ENCODE measurements at places on chromosomes 2 and 18. TPM values are rescaled to one million over a fixed set of nuclear protein-coding genes. Genes with fewer than 3 reads are reported as not detected.

Gene IL1RN
- not detected for total RNA-seq

Gene PTH2R
- not detected for total RNA-seq

GRCh38 chr2:10390369-10390801 is 57.7 kb downstream of the ODC1 start:
- no peaks in the 10 kb centered on the region for H3K36me3 ChIP-seq
- peaks cover 3% of the 10 kb centered on the region for H3K4me1 ChIP-seq
- DNase-seq: no peak
- no peak overlapping the region for H3K27ac ChIP-seq
- H3K27me3 ChIP-seq: no peaks in the 10 kb centered on the region
- H3K4me3 ChIP-seq: no peak overlapping the region

GRCh38 chr2:218430721-218431120 is 11.8 kb downstream of the VIL1 start:
- H3K27me3 ChIP-seq: no peaks in the 10 kb centered on the region
- DNase-seq: no peak
- H3K36me3 ChIP-seq: no peaks in the 10 kb centered on the region
- no peak overlapping the region for H3K4me3 ChIP-seq
- no peak overlapping the region for H3K27ac ChIP-seq

Gene RALB
- 79.8 TPM for total RNA-seq
